ENCODE measurements at places on chromosomes 6 and 20.

- DNase-seq = no peak
Measured at GRCh38 chr20:16228722-16229121, 344.5 kb downstream of the KIF16B start.

GRCh38 chr6:35916056-35916455, 4.8 kb downstream of the SRPK1 start:
- no peak for DNase-seq

- no peak for DNase-seq
Measured at GRCh38 chr6:110158479-110158878, 21.0 kb downstream of the WASF1 start.

DNA sequence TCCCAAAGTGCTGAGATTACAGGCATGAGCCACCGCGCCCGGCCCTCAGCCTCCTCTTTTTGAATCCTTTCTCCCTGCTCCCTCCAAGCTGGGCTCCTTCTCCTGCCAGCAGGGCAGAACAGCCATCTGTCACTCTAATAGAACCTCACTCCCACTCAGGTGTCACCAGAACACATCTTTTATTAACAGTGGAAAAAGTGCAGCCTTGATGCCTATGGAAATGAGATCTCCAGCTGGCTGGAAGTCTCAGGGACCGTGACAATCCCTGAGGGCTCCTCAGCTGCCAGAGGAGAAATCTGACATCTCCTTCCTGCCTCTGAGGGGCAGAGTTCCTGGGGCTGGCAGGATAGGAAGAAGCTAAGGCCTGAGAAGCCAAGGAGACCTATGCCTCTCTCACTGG, 28.0 kb downstream of the TMC2 start:
- DNase-seq = no peak

DNA sequence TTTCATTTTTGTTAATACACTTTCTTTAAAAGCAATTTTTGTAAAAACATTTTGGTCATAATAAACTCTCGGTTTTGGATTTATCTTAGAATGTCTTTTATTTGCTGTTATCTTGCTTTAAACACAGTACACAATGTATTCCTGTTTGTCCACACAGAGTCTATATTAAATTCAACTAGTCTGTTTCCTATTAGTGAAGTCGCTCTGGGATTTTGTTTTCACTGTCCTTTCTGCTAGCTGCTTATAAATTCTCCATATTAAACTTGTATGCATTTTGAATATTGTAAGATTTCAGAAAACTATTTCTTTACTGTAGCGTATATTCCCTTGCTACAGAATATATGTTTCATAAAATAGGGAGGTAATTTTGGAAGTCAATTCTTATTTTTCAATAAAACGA, 630.2 kb downstream of the HDGFL1 start:
- DNase-seq = no peak

- DNase-seq = no peak
Measured at GRCh38 chr6:158911746-158912480, 88.1 kb downstream of the RSPH3 start.

DNA sequence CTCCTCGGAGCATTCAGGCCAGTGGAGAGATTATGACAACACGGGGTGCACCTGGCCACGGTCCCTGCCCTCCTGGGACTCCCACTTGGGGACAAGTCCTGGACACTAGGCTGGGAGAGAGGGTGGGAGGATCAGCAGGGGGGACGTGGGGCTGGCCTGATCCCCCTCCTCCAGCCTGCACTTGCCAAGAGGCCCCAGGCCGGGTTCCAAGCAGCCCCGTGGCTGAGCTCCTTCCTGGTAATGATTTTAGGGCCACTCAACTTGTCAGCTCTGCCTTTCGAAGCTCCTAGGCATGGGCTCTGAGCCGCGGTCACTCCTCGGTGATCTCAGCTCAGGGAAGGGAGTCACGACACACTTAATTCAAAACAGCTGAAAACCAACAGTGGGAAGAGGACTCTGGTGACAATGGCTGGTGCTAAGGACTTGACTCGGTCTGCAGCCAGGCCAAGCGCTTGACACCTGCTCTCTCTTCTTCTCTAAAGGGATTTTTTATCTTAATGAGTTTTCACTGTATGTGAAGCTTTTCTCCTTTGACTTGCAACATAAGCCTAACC, 161.7 kb downstream of the BMP7 start:
- DNase-seq = no peak

GRCh38 chr20:33441142-33441955, 2.2 kb downstream of the SNTA1 start:
- DNase-seq = no peak

DNA sequence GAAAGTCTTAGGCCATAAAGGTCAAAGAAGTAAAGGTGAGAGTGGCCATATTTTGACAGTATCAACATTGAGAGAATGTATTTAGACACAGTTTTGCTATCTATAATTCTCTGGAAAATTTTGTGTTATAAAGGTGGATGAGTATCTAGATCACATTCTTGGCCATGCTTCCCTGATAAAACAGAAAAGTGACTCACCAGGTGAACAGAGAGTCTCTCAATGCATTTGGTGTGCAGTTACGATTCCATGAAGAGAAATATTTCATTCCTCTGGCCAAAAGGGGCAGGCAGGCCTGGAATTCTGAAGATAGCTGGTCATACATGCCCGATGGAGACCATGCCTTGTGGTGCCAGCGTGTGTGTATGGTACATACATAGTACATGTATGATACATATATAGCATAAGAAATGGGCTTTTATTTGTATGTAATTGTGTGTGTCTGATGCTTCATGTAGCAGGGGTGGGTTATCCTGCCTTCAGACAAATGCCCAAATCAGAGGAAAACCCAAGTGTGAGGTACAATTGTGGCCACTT, 164.0 kb downstream of the SOBP start:
- no peak for DNase-seq

GRCh38 chr6:15491255-15491985, 171.4 kb downstream of the DTNBP1 start:
- DNase-seq = peak; percentile 50

DNA sequence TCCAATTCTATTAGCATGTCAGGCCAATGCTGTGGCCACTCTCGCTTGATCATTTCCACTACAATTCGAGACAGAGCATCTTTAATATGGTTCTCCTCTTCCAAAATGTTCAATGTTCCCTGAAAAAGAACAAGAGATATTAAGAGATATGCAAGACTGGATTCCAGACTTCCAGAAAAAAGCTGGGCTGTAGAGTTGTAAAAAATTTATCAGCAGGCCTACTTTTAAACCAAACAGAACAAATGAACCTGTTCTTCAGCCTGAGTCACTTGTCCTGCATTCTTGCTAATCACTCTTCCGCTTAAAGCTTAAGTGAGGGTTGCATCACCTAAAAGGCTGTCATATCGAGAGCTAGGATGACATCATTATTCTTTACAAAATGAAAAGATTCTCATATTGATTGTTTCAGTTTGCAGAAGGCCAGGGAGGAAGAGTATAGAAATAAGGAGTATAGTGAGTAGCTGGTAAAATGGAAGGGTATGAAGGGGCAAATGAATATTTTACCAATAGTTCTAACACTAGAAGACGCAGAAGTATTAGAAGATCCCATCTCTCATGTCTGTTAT, 4.9 kb downstream of the XPO5 start:
- no peak for DNase-seq

DNA sequence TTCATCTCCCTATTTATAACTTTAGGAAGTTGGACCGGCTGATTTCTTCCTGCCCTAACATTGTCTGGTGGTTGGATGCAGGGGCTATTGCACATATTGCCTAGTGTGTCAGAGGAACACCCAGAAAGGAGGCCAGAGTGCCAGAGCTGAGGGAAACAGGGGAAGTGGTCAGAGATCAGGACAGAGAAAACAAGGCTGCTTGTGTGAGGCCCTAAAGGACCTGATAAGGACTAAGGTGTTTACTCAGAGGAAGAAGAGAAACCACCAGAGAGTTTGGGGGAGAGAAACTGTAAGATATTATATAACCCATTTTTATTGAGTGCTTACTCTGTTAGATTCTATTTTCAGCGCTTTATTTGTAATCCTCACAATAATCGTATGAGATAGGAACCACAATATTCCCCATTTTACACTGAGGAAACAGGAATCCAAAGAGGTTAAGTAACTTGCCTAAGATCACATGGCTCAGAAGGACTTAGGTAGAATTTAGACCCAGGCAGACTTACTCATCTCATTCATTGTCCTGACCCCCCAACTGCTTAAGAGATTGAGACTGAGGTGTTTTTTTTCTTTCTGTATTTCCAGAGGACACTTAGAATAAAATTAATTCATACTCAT, 54.0 kb upstream of the REV3L start:
- DNase-seq = no peak

DNA sequence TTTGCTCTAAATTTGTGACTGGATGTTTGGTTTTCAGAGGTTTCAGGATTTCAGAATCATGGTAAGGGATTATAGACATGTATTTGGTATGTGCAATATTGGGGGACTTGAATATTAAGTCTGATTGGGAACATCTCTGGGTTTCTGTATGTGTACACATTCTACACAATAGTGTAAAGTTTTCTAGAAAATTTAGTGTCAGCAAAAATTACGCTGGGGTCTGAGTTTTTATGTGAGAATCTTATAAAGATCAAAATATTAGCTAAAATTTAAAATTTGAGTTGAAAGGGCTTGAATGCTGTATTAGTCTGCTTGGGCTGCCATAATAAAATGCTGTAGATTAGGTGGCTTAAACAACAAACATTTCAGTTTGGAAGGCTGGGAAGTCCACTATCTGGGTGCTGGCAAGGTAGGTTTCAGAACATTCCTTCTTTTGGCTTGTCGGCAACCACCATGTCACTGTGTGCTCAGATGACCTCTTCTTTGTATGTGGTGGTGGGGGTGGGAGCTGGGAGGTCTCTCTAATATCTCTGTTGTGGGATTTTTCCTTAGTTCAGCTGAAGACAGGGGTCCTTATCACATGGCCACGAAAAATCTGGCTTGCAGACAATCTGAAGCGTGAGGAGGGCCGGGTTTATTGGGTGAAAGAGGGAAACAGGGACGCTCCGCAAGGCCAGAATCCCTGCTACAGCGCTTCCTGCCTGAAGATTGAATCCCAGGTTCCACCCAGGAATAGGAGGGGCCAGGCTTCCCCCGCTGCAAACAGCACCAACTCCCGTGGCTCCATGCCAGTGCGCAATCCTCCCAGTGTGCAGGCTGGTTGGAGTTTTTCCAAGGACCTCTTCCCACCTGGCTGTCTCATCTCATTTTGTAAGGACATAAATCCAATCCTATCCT, 299.7 kb downstream of the PLCB1 start:
- no peak for DNase-seq

DNA sequence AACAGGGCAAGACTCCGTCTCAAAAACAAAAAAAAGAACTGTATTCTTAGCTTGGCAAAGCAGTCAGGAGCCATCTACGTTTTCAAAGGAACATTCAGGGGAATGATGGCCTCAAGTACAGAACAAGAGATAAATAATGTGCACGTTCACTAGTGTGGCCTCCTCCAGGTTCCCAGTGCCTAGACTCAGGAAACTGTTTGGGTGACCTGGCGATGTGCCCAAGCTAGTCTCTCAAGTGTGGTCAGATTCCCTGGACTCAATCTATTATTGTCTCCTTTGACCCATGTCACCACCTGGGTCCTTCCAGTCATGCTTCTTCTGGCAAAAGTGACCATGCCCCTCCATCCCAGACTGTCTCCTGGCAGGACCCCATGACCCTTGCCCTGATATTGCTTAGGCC, 23.7 kb downstream of the TRAF3IP2 start:
- DNase-seq = no peak

DNA sequence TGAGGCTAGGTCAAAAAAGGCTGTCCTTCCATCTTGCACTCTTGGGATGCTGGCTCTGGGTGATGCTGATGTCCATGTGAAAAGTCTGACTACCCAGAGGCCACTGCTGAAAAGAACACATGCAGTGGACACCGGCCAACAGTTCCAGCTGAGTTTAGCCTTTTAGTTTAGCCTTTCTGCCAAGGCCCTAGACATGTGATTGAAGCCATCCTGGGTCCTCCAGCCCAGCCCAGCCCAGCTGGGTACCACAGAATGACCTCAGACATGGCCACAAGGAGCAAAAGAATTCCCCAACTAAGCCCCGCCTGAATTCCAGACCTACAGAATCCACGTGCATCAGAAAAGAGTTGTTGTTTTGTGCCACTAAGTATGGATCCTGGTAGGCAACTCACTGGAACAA, 17.4 kb downstream of the PIGT start:
- no peak for DNase-seq

DNA sequence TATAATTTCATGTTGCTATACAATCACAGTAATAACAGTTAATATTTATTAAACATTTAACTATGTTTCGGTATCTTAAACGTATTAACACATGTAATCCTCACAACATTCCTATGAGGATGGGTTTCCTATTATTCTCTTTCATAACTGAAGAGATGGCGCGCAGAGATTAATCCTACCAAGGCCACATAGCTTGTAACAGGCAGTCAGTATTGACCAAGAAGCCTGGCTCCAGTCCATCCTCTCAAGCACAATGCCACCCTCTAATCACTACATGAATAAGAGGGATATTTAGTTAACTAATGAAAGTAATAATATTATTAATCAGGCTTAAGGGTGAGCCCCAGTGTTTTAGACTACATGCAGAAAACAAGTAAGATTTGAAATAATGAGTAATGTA, 149.7 kb upstream of the SIM1 start:
- DNase-seq = no peak

DNA sequence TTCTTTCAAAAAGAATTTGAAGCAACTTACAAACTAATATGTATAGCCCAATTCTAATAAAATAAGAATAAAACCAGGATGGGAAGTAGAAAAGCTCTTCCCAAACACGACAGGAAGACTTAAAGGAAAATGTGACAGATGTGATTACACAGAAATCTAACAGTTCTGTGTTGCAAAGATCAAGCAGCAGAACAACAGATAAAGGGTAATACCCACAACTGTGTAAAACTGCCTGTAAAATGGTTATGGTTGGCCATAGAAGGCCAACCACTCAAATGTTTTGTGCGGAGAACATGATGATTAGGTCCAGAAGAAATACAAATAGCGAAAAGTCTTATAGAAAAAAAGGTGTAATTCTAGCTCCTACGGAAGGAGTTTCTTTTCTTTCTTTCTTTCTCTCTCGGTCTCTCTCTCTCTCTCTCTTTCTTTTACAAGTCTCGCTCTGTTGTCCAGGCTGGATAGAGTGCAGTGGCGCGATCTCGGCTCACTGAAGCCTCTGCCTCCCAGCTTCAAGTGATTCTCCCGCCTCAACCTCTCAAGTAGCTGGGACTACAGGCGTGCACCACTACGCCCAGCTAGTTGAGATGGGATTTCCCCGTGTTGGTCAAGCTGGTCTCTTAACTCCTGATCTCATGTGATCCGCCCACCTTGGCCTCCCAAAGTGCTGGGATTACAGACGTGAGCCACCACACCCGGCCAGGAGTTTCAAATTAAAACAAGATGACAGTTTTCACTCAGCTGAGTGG, 128.5 kb downstream of the QRSL1 start:
- DNase-seq = no peak

DNA sequence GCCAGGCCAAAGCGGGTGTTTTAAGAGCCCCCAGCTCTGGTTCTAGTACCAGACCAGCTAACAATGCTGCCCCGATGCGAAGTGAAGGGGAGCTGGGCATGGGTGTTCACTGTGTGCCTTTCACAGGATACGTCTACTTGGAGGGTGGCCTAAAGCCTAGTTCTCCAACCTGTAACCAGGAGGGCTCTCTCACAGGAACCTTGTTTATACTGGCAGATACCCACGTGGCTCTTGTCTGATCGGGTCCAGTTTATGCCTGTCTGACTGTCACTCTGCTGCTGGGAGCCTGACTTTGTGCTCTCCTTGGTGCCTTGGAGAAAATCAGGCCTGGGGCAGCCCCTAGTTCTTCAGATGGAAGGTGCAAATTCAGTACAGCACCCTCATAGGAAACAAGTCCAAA, 60.2 kb upstream of the RNF144B start:
- DNase-seq = no peak

Data from AG04449 (cell line).